Prostate gland (tissue), 2 donors: ENCODE measurements at places on chromosomes 11 and 22.

DNA sequence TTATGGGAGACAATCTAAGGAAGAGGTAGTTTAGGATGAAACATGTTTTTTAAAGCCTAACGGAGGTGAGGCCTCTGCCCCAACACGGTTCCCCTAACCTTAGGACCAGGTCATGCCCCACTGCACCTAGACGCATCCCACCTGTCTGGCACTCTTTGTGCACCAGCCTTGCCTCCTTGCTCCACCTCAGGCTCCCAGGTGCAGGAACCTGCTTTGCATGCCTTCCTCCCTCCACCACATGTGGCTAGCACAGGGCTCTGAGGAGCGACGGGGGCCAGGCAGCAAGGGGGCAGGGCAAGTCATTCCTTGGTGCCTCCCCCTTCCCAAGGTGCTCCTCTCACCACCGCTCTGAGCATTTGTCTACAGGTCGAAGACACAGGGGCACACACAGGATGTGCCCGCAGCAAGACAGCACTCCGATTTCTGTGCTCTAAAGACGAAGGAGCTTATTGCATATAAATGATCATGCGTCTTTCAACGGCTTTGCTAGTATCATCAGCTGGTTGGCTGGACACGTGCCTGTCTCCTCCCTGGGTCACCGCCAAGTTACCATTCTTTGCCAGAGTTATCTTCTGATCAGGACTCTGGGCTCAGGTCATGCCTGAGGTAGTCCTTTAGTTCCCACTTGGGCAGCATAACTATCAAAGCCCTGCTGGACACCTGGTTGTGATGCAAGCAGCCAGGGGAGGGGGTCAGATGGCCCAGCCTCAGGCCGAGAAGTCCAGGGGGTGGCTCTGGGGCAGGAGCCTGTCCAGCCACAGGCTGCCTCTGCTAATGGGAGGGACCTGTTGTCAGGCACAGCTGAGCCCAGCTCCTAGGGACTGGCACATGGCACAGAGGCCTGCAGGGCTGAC is 172.0 kb upstream of the NTM start:
- no peak for DNase-seq

DNA sequence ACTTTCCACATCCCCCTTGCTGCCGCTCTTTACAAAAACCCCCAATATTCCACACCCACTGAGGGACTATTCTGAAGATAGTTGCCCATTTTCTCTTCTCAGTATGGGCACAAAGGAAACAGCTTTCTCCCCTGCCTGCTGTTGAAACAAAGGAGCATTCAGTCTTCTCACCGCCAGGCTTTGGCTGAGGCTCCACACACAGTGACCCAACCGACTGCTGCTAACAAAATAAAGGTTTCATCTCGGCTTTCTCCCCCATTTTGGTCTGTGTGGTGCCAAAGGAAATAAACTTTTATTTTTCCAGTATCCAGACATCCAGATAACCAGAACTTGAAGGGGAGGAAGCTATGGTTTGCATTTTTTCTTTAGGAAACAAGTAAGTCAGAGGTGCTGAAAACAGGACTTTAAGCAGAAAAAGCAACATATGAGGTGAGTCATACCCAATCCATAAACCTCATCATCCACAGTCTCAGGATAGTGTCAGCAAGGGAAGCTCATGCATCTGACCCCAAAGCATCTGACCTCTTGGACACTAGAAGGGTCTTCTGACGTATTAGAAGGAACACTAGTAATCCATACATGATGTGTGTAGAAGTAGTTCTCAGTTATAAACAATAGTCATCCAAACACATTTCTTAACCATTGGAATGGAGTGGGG is 6.4 kb downstream of the CLMP start:
- DNase-seq, result no peak

- DNase-seq, result no peak
These were observed 87.6 kb upstream of the PICALM start for GRCh38 chr11:86156397-86156955.

DNA sequence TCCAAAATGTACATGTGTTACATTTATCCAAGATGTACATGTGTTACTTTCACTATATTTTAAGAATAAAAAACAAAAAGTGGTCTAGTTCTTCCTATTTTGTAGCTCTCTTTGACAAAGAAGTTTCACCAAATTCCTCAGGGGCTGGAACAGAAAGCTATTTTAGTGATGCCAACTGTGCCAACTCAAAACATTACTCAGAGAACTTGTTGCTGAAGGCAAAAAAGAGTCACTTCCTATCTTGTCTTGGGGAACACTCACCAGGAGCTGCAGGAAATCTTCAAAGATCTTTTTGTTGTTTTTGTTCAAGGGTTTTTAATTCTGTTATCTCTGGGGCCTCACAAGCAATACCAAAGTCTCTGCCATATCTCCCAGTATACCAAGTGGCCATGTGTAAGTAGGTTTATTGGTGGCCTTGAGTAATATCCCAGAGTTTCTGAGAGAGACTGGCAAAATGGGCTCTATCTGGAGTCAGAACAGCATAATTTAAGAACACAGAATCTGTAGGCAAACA is 13.6 kb upstream of the EED start:
- no peak for DNase-seq

DNA sequence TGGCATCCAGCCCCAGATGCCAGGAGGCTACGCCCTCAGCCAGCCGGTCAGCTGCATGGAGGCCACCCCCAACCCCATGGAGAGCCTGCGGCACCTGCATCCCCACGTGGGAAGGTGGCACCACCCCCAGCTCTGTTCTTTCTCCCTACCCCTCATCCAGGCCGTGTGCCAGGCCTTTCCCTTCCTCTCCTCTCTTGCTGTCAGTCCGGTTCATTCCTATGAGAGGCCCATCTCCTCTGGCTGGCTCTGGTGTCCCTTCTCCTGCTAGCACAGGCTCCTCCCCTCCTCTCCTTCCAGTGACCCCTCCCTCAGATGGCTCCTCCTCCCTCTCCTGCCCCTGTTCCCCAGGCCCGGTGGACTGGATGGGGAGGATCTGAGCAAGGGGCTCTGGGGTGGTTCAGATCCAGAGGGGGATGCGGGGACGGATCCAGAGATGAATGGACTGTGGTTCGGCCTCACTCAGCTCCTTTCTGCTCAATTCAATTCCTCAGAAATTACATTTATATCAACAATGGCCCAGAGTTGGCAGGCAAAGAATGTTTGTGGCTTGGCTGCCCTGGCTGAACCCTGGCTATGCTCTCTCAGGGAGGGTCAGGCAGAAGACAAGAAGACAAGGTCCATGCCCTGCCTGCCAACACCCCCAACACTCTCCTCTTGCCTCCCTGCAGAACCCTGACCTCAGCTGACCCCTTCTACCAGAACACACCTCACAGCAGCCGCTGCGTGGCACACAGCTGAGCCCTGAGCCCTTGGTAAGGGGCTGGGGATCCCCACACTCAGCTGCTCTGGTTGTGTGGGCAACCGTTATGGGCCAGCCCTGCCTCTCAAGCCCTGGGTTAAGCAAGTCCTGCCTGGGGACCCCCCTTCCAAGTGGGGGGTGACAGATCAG is 18.5 kb upstream of the LRRC10B start:
- DNase-seq, result no peak

DNA sequence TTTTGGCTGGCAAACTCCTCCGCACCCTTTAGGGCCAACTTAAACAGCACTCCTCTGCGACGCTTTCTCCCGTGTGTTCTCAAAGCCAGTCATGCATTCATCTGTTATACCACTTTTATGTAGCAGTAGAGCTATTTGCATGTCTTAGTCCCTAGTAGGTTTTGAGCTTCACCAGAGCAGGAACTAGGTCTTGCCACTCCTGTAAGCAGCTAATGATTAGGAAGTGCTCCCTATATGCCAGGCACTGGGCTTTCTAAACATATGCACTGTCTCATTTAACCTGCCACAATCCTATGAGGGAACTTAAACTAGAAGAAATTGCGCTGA is 180.8 kb downstream of the DBX1 start:
- no peak for DNase-seq
